ENCODE measurements at places on chromosomes 5 and 9.

GRCh38 chr5:139690064-139690802, 42.1 kb downstream of the CXXC5 start:
- DNase-seq, result no peak

GRCh38 chr5:128649192-128649591, 111.1 kb upstream of the FBN2 start:
- no peak for DNase-seq

DNA sequence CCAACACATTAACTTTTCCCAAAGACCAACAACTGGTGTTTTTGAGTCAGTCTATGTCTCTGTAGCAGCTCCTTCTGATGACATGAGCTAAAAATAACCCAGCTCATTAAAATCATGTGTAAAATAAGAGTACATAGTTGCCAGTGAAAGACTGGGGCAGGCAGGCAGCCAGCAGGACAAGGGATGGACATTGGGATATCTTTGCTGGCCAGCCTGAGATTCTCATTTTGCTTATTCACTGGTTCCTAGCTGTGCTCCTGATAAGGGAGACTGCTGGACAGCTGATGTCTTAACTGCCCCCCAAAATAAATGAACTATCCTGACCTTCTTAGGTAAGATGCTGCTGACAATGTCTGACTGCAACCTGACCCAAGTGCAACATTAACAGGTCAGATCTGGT, 33.9 kb downstream of the EPB41L4B start:
- DNase-seq, result no peak

GRCh38 chr5:128766406-128766805, 198.9 kb upstream of the SLC27A6 start:
- no peak for DNase-seq

GRCh38 chr5:125551246-125551645, 804.8 kb upstream of the ZNF608 start:
- DNase-seq, result no peak

DNA sequence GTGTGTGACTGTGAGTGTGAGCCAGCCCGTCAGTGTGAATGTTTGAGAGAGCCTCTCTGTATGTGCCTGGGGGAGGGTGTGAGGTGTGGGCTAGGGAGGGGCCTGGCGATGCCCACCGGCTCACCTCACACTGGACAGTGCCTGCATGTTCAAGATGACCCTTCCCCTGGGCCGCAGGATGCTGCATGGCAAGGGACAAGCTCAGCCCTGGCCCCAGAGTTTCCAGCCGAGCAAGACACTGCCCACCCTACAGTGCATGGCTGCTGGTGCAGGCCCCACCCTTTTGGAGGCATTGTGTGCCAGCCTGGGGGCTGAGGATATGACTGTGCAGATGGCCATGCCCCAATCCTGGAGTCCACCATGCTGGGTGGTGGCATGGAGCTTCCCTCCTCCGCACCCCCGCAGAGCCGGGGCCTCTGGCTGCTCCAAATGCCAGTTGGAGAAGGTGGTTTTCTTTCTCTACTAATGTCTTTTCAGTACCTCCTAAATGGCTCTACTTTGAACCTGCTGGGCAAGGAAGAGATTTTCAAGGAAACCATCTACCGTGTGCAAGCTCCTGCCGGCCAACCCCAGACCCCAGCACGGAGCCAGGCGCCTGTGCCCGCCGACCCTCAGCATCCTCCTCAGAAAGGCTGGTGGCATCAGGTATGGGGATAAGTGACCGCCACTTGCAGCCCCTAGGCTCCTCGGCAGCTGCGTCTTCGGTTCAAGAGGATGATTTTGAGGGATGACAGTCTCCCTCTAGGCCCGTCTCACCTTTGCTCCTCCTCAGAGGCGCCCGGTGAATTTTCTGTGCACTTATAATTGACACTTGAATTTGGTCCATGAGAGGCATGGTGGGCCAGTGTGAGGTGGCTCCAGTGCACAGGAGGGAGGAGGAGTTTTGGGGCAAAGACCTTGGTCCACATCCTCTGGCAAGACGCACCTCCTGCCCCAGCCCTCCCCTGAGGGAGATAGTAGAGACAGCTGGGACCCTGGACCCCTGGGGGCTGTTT, 27.7 kb downstream of the FGD3 start:
- DNase-seq, result no peak

GRCh38 chr9:89811886-89812450, 207.2 kb downstream of the GADD45G start:
- peak; percentile 35 for DNase-seq

GRCh38 chr9:133786371-133786753, 48.2 kb upstream of the SARDH start:
- DNase-seq, result no peak

GRCh38 chr5:71719063-71719964, at the start of gene CARTPT:
Gene CARTPT (plus strand): TSS chr5:71719275. CDS start chr5:71719294, 19 bp downstream.
- DNase-seq, result no peak

DNA sequence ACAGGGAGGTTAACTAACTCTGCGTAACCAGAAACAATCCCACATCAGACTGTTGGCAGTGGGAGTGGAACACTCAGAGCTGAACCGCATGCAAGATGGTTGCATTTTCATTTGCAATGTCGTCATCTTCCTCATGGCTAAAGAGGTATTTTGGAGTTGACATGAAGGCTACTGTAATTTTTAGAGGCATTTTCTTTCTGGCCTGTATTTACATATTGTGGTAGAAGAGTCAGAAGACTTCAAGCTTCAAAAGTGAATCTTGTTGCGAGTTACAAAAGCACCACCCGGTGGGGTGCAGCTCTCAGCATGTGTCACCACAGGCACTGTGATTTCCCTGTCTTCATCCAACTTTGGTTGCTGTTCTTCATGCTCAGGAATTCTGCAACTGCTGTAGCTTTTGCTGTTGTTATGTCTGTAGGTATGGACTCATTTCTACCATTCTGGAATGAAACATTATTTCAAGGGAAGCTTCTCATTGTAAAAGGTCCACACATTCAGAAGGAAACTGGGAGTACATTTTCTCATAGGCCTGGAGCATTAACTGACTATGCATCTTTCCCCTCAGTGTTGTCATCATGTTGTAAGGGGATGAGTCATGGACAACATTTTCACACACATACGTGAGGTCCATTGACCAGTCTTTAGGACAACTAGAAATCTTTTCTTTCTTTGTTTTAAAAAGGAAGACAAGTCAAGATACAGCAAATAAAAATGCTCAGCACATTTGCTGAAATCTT, 35.4 kb upstream of the GDNF start:
- DNase-seq, result no peak

DNA sequence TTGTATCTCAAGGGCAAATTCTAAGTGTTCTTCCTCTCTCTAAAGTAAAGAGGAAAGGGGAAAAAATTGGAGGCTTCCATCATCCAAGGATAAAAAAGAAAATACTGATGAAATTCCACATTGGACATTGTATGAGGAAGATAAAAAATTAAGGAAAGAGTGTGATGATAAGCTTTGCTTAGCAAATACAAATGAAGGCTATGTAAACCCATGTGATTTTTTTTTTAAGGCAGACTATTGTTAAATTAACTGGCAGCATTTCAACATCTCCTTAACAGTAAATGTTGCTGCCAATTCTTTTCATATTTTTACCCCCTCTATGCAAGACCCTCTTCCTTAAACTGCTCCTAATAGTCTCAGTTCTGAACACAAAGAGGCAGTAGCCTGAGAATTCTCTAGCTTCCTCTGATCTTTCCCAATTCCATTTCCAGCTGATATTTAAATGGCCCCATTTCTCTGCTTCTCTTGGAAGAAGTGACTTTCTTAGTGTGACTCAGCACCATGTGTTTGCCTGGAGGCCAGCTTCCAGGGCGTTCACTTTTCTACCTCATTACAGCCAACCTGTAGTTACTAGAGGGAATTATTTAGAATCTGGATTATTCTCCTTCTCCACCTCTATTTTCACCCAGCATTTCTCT, 159.7 kb downstream of the TLE1 start:
- no peak for DNase-seq

DNA sequence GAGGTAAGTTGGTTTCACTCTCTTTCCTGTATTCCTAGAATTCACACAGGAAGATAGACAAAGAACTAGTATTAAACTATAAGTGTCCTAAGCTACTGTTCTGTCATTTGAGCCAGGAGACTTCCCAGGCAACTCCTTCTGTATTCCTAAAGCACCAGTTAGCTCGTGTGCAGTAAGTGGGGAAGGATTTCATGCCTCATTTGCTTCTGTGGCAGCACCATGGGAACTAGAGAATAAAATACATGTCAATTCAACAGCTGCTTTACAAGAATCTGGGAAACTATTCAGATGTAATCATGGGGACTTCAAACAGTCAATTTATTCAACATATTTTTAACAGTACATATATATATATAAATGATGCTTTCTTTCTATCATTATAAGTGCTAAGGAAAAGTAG, 762.3 kb downstream of the PRELID2 start:
- DNase-seq, result no peak

- no peak for DNase-seq
Measured at GRCh38 chr9:111891910-111892499, 4.6 kb upstream of the UGCG start.

GRCh38 chr9:16516891-16517290, 353.6 kb downstream of the BNC2 start:
- DNase-seq, result no peak

GRCh38 chr5:1943481-1943880, 60.8 kb upstream of the IRX4 start:
- DNase-seq, result no peak

DNA sequence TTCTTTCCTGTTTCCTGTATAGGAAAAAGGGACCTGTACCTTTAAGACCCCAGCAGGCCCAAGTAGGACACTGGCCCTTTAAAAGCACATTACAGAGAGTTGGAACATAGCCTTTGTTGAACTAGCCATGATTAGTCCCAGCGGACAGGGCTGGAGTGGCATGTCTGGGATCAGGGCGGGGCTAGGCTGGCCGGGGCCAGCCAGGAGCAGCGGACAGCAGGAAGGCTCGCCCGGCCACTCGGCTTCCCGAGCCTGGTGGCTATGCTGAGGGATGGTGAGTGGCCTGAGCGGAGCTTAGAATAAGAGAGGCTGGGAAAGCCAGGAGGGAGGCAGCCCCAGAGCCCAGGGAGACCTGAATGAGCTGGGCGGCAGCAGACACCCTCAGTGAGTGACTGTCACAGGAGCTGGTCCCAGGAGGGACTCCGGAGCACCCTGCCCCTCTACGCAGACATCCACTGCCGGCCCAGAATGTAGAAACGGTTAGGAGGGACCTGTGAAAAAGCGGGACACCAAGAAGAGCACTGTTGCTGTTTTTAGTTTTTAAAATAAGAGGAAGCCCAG, 92.1 kb downstream of the DAB2IP start:
- peak; percentile 92 for DNase-seq

- no peak for DNase-seq
Measured at GRCh38 chr9:19441730-19442129, 32.9 kb downstream of the ACER2 start.

DNA sequence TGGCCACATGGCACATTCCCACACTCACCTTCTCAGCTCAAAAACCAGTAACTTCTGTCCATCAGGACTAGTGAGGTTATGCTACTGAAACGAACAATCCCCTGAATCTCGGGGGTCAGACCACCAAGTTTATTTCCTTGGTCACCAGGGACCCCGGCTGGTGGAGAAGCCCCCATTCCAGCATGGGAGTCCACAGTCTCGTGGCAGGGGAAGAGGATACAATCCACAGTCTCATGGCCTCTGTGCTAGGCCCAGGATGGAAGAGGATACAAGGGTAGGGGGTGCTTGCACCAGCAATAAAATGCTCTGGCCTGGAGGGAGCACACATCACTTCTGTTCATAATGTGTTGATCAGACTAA, 7.4 kb upstream of the CARD19 start:
- DNase-seq, result peak; percentile 35

DNA sequence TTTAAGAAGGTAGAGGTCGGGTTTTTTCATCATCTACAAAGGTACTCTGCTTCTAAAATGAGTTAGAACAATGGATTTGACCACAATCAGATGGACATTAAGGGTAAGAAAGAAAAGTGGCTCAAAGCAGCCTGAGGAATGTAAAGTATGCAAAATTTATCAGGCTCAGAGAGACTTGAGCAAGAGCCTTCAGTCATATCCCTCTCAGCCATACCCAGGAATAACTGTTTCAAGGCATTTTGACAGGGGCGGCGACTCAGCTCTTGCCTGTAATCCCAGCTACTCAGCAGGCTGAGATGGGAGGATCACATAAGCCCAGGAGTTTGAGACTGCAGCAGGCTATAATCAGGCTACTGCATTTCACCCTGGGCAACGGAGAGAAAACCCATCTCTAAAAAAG, 38.8 kb upstream of the ANXA2R start:
- no peak for DNase-seq

GRCh38 chr5:65037831-65038815, 269.4 kb downstream of the CWC27 start:
- DNase-seq, result no peak

GRCh38 chr5:157713830-157714595, 17.2 kb upstream of the THG1L start:
- DNase-seq, result no peak

DNA sequence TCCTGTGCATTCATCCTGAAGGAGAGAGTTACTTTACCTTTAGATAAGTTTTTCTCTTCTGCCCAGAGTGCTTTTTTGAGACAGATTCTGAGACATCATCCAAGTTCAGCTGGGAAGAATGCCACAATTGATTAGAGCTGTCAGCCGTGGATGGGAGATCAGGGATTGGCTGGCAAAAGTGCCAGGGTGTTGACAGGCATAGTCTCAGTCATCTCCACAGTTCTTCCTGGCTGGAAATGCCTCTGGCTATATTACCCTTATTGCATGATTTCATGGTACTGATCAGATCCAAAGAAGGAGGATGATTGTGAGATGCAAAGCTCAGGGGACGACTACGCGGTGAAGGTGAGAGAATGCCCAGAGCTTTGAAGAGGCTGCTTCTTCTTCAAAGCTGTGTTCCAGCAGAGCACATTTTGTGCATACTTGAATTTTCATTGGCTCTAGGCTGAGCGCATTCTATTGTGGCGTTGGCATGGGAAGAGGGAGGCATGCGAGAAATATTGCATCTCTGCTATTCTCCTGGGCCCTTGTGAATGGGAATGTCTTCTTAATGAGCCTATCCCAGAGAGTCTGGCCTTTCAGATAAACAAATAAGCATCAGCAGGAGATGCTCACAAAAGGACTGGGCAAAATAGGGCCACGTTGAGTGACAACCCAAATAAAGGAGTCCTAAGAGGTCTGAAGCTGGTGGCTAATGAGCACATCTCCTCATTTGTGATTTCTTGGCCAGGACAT, 82.1 kb downstream of the GRIA1 start:
- DNase-seq, result no peak

DNA sequence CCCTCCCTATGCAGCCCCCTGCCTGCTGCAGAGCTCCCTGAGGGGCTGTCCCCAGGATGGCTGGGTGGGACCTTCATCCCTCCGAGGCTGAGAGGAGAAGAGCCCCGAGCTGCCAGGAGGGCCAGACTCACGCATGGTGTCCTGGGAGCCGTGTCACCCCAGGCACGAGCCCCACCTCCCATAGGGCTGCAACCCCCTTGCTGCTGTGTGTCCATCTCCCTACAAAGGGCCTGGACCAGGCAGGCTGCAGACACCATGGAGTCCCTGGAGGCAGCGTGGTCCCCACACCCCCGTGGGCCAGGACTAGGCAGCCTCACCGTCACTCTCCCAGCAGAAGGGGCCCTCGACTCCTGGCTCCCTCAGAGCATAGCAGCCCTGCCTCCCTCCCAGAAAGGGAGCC, 11.2 kb upstream of the SEC16A start:
- no peak for DNase-seq

GRCh38 chr5:32110111-32110696, 63.9 kb downstream of the GOLPH3 start:
- DNase-seq, result no peak
